ENCODE measurements at places on chromosomes 12 and 14.
A peak's percentile ranks its signal among the peaks of the same experiment; 100 is the strongest.

DNA sequence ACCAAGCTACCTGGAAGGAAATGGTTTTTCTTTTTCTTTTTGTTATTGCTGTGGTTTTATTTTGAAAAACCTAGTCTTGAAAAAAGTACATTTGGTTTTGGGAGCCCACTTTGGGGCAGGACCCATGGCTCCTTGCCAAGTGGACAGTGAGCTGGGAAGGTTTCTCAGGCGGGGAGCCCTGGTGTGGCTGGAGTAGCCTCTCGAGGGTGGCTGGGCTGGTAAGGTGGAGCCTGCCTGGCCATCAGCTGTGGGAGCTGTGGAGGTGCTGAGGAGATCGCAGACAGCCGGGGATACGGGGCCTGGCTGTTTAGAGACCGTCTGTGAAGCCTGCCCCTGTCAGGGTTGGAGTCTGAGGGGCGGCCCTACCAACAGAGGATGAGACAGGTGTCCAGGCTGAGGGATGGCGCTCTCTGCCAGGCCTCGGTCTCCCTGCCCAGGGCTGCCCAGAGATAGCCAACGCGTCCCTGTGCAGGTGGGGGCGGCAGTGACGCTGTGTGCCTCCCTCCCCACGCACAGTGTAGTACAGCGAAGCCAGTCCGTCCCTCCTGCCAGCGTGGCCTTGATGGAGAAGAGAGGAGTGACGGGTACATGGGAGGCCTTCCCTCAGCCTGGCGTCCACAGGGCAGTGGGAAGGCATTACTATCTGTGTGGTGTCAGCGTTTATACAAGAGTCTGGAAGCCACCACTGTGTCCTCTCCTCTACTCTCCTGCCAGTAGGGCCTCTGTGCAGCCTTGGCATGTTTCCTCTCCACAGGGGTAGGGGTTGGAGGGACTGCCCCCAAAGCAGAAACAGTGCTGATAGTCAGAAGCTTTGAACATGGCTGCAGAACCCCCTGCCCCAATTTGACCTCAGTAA lies 5.9 kb downstream of the RIN3 start:
- no peak for DNase-seq

DNA sequence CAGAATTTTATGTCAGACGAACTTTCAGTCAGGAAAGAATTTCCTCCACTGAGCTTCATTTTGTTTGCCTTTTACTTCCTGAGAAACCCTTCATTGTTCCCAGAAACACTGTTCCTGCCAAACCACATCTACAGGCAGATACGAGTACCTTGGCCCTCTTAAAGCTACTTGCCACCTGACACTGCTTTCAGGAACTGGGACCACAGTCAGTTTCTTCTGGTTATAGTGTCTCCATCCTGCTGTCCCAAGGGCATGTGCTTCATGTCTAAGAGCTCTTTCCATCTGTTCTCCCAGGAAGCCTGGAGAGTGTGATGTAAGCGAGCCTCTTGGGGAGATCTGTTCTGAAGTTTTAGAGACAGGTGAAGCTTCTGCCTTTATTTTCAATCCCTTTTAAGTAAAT lies 161.7 kb upstream of the PLEKHA5 start:
- no peak for DNase-seq

DNA sequence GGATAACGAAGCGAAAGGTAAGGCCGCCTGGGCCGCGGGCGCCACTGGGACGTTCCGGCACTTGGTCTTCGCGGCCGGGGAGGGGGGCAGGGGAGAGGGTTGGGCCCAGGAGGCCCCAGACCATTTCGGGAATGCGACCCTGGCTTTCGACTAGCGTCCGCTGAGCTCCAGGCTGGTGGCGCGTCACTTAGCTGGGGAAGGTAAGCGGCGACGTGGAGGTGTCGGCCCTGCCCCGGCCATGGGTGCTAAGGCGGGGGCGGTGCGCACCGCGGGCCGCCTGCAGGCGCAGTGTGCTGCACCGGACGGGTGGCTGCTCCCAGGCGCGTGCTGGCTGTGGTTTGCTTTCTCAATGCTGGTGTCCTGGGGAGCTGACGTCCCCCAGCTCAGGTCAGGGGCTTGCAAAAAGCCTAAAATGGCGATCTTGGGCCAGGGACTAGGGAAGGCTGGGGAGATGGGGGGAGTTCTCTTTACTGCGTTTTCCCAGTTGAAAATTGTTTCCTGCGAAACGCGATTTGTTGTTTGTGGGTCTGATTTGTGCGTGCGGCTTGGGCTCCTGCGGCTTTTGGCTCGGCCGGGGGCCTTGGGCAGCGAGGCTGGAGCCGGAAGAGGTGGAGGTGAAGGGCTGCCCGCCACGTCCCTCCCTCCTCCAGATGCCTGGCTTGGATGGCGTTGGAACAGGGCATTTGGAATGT lies 1.2 kb downstream of the HOXC10 start:
- no peak for DNase-seq

GRCh38 chr14:45267071-45267470 lies 14.1 kb upstream of the MIS18BP1 start:
- no peak for DNase-seq

- DNase-seq: no peak
These were observed 22.4 kb upstream of the DIO3 start for GRCh38 chr14:101538878-101539277.

GRCh38 chr14:30906752-30907658 lies 32.6 kb downstream of the COCH start:
- DNase-seq: no peak

DNA sequence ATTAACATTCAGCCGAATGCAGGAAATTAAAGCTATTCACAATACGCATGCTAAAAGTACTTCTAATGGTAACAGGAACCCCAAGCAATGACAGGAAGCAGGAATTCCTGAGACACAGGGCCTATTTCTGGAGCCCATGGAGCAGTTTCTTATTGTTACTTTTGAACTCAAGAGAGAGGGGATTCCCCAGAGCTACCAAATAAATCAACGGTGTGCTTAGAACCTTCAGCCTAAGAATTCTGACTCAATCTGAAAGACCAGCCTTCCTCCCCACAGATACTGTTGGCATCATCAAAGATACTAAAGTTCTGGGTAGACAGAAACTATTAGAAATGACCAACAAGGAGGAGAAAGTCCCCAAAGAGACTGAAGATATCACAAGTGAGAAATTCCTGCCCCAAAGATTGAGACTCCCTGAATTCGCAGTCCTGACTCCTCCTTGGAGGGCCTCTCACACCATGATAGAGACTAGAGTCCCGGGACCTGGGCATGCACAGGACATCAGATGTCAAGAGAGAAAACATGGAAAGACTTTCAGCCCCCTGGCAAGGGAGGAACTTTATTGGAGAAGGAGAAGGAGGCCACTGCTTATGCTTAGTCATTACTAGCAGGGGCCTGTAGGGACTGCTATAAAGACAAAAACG lies 32.7 kb downstream of the RTRAF start:
- DNase-seq: no peak

DNA sequence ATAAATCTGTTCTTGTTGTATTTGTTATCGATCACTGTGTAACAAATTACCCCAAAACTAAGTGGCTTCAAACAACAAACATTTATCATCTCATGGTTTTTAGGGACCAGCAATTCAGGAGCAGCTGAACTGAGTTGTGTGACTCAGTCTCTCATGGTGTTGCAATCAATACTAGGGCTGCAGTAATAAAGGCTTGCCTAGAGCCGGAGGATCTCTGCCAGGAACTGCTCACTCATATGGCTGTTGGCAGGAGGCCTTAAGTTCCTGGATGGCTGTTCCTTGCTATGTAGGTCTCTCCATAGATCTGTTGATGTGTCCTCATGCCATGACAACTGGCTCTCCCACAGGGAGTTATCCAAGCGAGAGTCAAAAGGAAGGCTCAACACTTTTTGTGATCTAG lies 3.8 kb upstream of the PSMC6 start:
- no peak for DNase-seq

- DNase-seq: no peak
These were observed 61.9 kb upstream of the CMKLR1 start for GRCh38 chr12:108400900-108401480.

- DNase-seq: no peak
These were observed 139.9 kb downstream of the DUSP6 start for GRCh38 chr12:89212339-89212771.

- DNase-seq: peak; percentile 73
These were observed 108.8 kb upstream of the ATF7IP start for GRCh38 chr12:14256555-14257169.

- DNase-seq: no peak
These were observed 114.4 kb downstream of the VRK1 start for GRCh38 chr14:96911499-96912149.

- no peak for DNase-seq
These were observed 16.4 kb downstream of the RNASE2 start for GRCh38 chr14:20971705-20972021.

DNA sequence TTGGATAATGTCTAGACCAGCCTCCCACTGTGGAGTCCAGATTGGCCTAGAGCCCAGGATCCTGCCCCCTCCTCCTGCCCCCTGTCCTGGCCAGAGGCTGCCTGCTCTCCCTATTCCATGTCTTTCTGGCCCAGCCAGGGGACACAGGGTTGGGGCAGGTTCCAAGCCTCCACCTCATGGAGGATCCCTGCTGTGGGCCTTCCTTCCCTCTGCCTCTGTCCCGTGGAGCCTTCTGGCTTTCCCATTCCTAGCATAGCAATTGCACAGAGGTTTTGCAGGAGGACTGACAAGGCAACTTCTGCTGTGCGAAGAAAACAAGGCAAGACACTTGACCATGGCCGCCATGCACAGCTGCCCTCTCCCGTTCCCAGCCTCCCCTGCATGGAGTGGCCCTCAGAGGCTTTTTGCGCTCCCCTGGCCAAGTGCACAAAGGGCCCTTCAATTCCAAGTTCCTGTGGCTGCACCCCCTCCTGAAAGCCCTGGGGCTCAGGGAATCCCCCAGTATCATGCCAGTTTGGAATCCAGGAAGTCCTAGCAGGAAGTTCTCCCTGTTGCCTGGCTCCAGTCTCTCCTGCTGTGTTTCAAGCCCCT lies 42.1 kb downstream of the KRT80 start:
- no peak for DNase-seq

GRCh38 chr12:21751517-21751916 lies 23.0 kb downstream of the KCNJ8 start:
- no peak for DNase-seq

GRCh38 chr12:102371165-102371564 lies 109.2 kb downstream of the IGF1 start:
- no peak for DNase-seq

DNA sequence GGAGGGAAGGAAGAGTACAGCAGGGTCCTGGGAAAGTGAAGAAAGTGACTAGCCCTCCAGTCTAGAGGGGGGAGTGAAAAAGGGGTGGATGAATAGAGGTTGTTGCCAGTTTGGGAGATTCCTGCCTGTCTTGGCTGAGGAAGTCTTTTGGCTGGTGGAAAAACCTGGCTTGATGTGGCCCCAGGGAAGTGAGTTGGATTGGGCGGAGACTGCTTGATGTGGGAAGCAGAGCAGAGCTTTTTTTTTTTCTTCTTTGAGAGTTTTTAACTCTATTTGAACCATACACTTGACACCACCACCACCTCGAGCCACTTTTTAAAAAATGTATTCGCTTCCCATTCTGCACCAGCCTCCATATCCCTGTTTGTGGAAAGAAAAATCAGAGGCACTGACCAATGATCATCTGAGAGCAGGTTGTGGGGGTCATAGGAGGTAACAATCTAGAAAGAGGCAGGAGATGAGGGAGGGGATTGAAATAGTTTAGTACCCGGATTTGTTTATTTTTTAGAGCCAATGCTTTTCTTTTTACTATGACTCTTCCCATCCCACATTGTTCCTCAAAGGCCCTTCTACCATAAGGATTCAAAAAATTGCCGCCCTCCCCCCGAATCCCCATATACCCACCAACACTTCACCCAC lies 690 bp upstream of the DTX3 start:
- DNase-seq: no peak

- DNase-seq: no peak
These were observed 28.6 kb downstream of the GNS start for GRCh38 chr12:64730588-64730969.

- no peak for DNase-seq
These were observed 113.1 kb upstream of the CCND2 start for GRCh38 chr12:4160314-4161040.

- no peak for DNase-seq
These were observed 44.6 kb downstream of the SRGAP1 start for GRCh38 chr12:63888908-63889635.

DNA sequence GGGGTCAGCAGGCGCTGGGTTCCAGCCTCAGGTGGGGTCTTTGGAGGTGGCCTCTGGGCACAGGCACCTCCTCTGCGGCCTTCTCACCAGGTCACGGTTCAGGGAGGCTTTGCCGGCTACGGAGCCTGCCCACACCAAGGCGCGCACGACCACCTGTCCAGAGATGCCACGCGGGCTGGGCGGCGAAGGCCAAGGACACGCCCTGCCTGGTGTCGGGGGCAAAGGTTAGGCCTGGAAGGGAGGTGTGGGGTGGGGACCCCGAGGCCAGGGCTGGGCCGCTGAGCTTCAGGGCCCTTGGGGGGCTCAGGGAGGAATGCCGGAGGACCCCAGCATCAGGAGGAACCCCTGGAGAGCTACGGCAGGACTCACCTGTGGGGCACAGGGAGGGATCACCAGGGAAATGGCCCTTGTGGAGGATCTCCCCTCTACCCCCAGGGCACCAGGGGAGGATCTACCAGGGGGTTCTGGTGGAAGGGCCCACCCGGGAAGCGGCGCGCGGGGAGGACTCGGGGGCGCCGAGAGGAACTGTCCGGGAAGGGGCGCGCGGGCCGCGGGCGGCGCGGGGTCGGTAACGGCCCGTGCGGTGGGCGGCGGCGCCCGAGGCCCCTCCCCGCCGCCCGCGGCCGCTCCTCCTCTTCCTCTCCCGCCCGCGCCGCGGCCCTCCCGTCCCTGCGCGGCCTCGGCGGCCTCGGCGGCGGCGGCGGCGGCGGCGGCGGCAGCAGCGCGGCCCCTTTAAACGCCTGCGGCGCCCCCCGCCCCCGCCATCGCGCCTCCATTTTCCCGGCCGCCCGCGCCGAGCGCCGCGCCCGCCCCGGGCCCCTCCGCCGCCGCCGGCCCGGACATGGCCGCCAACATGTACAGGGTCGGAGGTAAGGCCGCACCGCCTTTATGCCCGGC lies at the start of gene MTA1:
Gene MTA1 (plus strand): TSS at position 633 of the 897 bp plus-strand sequence. CDS start 209 bp downstream, at position 842.
- DNase-seq: peak; percentile 66

- no peak for DNase-seq
These were observed 90.4 kb downstream of the RBM19 start for GRCh38 chr12:113875691-113876090.

GRCh38 chr12:77299001-77299400 lies 233.6 kb upstream of the E2F7 start:
- no peak for DNase-seq

DNA sequence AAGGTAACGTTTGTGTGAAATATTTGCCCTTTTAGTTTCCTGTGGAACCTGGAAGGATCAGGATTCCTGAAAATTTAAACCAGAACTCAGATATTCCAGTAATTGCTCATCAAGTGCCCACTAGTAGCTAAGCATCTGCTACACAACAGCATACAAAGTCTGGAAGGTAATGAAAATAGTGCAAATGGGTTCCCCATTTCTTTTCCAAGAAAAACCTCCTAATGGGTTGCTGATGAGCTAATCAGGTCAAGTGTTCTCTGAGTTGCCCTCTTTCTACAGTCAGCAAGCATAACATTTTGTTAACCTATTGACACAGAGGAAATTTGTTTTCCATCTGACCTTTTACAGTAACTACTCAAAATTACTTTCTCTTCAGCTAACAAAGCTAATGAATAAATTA lies 83.6 kb upstream of the PMCH start:
- no peak for DNase-seq
